ENCODE measurements at places on chromosomes 12 and 14.

DNA sequence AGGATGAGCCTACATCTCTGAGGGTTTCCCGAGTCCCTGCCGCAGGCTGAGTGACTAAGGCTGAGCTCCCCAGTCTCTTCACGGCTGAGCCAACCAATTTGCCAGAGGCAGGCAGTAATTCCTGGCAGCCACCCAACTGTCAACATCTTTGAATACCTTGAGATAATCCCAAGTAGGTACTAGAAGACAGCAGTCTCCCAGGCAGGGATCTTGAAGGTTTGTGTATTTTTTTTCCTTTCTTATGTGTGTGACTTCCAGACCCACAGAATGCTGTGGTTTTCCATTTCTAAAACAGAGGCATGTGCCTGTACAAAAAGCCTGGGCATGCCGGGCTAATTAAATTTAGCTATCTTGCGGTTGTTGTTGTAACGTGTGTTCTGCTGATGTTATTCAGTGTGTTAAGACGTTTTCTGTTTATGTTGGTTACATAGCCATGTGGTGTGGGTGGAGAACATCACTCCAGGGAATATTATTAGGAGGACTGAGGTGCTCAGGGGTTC is 155.5 kb downstream of the ANO2 start:
- DNase-seq: peak; percentile 25

DNA sequence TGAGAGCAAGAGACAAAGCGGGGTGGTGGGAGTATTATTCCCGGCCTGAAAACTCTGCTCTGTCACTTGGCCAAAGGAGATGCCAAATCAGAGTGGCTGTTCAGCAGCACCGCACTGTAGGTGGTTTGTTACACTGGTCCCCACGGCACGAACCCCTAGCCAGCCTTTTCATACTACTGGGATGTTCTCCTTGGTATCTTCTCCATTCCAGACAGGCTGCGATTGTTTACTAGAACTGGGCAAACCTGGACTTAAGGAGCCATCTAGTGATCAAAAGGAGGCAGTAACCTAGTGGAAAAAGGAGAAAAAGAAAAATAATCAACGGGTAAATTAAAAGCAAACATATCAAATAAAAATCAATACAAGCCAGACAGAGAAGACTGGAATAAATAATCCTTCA is 58.9 kb upstream of the TMTC2 start:
- DNase-seq: no peak

- DNase-seq: no peak
Observed at GRCh38 chr14:101216366-101217079, 313.0 kb upstream of the RTL1 start.

DNA sequence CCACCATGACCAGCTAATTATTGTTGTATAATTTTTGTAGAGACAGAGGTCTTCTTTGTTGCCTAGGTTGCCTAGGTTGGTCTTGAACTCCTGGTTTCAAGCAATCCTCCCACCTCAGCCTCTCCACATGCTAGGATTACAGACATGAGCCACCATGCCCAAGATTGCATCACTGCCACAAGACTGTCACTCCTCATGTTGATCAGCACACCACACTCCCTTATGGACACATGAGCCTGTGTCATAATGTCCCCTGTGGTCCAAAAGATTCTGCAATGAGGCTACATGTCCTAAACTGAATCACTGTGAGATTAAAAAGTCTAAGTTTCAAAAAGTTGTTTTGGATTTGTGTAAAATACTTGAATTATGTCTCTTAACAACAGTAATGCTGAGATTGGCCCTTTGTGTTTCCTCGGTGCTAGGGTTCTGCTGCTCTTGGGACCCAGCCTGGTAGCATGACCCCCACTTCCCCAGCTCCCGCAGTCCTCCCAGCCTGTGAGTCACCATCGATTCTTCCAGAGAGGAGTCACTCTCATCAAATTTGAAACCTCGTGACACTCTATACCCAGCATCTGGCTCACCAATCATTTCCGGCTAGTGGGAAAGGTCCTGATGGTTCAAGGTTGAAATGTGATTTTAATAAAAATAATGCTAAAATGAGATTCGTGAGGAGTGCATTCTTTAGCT is 890.9 kb downstream of the VRK1 start:
- DNase-seq: no peak

- DNase-seq: no peak
Observed at GRCh38 chr14:89588016-89588415, 171.0 kb upstream of the FOXN3 start.

GRCh38 chr12:114750917-114751316 is 66.9 kb upstream of the TBX3 start:
- no peak for DNase-seq

DNA sequence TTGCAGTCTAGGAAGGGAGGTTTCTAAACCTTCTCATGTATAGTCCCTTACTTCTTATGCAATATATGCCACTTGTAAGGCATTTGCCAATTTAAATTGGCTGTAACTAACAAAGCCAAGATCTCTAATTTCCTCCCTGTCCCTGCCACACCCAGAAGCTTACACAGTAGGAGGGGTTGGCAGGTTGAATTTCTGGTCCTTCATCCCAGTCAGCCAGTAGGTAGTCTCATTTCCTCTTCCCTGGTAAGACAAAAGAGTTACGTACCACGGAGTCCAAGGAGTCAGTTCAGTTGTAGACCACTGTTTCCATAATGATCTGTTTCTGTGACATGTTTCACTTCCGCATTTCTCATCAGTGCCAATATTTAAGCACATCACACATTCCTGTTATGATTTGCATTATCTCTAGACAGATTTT is 47.0 kb upstream of the PLBD1 start:
- peak; percentile 78 for DNase-seq

- DNase-seq: no peak
Observed at GRCh38 chr14:31926652-31927347, 150.3 kb upstream of the ARHGAP5 start.

DNA sequence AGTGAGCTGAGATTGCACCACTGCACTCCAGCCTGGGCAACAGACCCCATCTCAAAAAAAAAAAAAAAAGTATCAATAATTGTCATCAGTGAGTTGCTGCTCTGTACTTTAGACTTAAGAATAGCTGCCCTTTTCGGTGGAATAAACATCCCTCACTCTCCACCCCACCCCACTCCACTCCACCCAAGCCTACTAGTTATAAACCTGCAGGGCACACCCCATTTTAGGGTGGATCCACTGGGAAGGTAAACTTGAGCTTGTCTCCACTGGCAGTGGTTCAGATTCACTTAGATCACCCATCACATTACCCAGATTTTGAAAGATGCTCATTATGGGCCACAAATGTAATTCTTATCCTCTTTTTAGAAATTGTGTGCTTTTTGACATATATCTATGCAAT is 106.4 kb downstream of the GPR135 start:
- no peak for DNase-seq

GRCh38 chr12:26177283-26177682 is 18.1 kb upstream of the SSPN start:
- DNase-seq: no peak

DNA sequence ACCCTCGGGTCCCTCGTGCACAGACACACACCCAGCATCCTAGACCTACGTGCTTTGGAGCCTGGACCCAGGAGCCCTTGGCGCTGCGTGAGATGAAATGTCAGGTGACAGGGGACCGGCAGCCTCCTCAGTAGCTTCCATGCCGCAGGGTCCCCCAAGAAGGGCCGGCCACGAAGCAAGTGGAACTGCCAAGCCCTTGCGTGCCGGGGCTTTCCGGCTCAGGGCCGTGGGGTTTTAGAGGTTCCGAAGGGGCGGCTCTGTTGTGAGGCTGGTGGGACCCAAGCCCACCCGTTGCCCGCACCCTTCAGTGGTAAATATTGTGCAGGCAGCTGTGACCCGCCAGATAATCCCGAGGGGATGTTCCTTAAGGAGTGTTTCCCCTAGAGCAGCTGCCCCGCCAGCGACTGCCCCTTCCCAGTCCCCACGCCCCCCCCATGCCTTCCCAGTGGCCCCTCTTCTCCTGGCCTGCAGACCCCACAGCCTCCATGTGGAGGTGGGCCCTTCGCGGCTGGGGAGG is 133.7 kb downstream of the ADGRD1 start:
- DNase-seq: no peak

- no peak for DNase-seq
Observed at GRCh38 chr12:95736631-95737030, 53.9 kb downstream of the NTN4 start.

DNA sequence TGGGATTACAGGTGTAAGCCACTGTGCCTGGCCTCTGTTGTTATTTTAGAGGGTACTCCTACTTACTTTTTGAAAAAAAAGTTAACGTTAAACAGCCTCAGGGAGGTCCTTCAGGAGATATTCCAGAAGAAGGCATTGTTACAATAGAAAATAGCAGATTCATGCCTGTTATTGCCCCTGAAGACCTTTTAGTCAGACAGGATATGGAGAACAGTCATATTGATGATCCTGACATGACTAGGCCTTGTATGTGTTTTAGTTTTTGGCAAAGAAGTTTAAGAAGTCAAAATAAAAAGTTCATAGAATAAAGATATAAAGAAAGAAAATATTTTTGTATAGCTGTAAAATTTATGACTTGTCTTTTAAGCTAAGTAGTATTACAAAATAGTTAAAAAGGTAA is 45.3 kb downstream of the WASHC3 start:
- no peak for DNase-seq

DNA sequence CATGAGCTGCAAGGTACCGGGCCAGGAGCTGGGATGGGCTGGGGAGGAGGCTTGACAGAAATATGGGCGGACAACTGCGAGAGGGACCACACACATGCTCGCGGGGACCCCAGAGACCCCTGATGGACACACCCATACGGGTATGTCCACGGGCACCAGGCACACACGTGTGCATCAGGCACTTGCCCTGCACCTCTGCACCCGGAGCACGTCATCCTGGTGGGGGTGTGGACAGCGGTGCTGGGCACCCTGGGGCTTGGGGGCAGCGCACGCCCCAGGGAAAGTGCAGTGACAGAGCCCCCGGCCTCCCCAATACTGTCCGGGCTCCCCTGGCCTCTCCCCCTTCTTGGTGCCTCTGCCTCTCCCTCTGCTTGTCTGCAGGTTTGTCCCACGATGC is 1.7 kb upstream of the CRIP1 start:
- DNase-seq: no peak

DNA sequence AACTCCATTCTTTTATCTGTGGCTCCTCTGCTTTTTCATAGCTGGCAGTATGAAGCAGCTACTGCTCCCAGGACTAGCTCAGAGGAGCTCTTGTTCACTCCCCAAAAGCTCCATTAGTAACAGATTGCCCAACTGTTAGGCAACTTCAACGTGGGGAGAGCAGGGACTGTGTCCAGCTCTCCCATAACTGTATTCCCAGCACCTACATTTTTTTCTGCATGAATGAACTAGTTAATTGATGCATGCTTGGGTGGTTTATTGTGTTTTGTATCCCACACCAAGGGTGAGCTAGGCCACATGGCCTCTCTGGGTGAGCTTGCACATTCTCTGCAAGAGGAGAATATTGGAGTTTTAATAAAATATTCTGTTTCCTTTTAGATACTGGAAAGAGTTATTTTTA is 15.2 kb downstream of the STON2 start:
- no peak for DNase-seq

GRCh38 chr12:1758887-1759286 is 61.5 kb upstream of the LRTM2 start:
- no peak for DNase-seq

DNA sequence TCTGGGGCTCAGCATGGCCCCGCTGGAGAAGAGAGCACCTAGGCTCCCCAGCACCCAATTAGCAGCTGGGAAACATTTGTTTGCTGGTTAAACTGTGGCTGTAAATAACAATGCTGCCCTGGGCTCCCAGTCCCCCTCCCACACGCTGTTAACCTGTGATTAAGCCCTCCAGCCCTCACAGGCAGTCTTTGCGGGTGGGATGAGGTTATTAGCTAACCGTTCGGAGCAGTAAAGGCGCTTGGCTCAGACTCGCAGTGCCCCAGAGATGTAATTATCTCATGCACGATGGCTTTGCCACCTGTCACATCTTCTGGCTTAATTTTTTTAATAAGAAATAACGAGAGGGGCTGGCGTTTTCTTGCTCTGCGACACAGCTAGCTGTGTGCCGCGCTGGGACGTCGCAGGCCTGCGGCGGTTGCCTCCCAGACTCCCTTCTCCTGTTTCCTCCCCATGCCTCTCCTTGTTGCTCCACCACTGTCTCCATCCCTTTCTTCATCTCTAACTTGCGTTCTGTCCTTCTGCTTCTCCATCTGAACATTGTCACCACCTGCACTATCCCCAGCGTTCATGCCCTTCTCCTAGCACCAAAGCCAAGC is 239.2 kb upstream of the FKBP4 start:
- DNase-seq: no peak

GRCh38 chr12:55789893-55790292 is 27.6 kb downstream of the SARNP start:
- no peak for DNase-seq

DNA sequence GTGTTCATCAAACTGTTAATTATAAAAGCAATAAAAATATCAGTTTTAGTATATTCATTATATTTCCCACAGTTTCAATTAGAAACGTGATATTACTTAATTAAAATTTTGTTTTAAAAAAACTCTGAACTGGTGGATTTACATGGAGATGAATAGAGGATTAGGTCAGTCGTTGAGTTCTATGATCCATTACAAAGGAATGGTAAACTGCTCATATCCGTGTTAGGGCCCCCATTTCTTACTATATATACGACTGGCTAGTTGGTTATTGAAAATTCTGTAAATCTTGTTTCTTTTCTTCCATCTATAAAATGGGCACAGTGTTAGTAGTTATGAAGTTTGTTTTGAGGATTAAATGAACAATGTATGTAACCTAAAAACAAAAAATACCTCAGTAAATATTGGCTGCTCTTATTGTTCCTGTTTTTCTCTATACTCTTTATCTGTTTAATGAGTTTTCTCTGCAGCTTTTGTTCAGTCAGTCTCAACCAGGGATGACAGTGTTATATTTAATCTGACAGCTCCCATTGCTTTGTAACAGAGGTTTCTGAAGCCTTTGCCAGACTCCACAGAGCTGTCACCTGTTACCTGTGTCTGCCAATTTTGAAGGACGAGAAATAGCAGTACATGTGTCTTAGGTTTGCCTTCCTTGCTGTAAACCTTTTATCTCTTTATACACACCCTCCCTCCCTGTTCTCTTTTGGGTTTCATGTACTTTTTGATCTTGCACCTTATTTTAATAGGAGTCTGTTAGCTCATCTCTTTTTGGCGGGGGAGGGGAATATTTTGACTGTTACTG is 41.5 kb downstream of the FRS2 start:
- DNase-seq: no peak

DNA sequence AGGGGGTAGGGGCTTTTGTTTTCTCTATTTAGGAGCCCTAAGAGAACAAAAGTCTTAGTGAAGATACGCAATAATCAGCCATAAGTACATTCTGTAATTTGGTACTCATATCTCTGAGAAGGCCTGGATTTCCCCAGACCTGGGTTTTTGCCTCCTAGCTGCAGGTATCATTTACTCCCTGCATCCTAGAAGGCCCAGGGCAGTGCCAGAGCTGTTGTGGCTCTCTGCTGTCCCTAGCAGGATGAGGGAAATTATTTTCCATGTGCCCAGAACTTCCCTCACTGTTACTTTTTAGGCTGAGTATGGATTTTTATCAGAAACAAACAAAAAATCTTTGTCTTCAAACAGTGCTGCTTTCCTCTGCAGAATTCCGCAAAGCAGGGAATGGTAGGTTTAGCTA is 192.5 kb upstream of the SYT1 start:
- no peak for DNase-seq

All from RPMI8226 (cell line).